T-helper 2 cell (primary cell): ENCODE measurements at places on chromosomes 6 and 20.

- DNase-seq: no peak
Observed at GRCh38 chr6:112044856-112045255, 9.0 kb upstream of the CCN6 start.

DNA sequence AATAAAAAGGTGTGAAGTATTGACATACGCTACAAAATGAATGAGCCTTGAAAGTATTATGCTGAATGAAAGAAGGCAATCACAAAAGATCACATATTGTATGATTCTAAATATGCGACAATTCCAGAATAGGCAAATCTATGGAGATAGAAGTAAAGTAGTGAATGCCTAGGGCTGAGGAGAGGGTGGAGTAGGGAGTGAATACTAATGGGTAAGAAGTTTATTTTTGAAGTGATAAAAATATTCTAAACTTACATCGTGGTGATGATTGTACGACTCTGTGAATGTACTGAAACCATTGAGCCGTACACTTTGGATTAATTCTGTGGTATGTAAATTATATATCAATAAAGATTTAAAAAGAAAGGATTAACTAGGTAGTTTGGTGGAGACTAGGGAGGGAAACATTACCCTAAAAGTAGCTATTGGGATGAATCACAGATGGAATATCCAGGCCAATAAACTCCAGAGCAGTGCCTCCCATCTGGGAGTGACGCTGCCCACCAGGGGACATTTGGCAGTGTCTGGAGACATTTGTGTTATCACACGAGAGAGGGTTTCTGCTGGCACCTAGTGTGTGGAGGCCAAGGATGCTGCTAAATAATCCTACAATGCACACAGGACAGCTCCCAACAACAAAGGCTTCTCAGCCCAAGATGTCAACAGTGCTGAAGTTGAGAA is 214.2 kb upstream of the PCSK2 start:
- no peak for DNase-seq

DNA sequence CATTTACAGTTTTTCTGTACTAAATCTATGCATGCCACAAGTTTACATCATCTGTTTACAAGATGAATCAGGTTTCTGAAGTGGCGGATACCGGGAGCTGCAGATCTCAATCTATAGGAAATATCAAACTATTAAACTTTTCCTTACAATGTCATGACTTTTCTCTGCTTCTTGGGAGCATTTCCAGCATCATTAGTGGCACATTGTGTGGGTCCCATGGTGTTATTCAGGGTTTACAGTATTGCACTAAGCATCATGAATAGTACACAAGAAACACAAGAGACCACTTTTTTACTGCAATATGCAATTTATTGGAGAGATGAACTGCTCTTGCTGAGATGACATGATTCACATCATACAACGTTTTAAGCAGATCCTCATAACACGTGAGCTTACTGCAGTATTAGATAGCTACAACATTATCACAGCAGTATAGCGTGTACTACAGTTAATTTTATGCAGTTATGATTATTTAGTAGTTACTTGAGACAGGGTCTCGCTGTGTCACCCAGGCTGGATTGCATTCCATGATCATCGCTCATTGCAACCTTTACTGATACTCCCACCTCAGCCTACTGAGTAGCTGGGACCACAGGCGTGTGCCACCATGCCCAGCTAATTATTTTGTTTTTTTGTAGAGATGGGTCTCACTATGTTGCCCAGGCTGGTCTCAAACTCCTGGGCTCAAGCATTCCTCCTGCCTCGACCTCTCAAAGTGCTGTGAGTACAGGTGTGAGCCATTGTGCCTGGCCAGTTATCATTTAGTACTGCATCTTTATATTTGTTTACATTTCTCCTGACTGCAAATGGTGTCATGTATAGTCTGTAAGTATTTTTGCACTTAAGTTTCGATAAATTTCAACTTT is 18.4 kb downstream of the BLTP3A start:
- DNase-seq: no peak

GRCh38 chr6:140230282-140230681 is 855.8 kb upstream of the CITED2 start:
- no peak for DNase-seq
